SK-N-SH (cell line): ENCODE measurements at places on chromosomes 1 and 21. TPM values are rescaled to one million over a fixed set of nuclear protein-coding genes. Genes with fewer than 3 reads are reported as not detected.

DNA sequence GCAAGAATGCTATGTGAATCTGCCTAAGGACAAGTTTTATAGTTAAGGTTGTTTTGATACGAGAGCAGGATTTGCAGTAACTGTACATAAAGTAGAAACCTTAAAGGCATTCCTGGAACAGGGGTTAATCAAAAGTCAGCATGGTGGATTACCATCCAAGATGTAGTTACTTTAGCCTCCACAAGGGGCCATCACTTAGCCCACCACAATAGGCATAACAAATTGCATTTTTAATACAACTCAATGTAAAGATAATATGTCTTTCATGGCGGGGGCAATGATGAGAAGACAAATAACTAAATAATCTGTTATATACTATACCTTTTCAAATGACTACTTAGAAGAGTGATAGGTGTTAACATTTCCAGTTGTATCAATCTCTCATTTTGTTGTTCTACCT, 611.2 kb upstream of the ADGRL4 start:
- no peaks in the 10 kb centered on the region for H3K27me3 ChIP-seq
- H3K4me1 ChIP-seq: no peaks in the 10 kb centered on the region
- H3K36me3 ChIP-seq: no peaks in the 10 kb centered on the region
- no peak overlapping the region for H3K4me3 ChIP-seq
- no peak overlapping the region for H3K27ac ChIP-seq

RNU1-2 gene
- polyA plus RNA-seq: not detected in 2 replicates

GRCh38 chr1:198268784-198269645, 112.2 kb downstream of the NEK7 start:
- peaks cover 50% of the 10 kb centered on the region for H3K36me3 ChIP-seq
- peak overlapping the region; percentile 93 for H3K27ac ChIP-seq
- no peak for DNase-seq
- H3K4me1 ChIP-seq: peaks cover 28% of the 10 kb centered on the region; the same call in 1 of the 2 replicates
- no peaks in the 10 kb centered on the region for H3K27me3 ChIP-seq

GRCh38 chr21:46017148-46017547, 35.6 kb downstream of the COL6A1 start:
- H3K27ac ChIP-seq: no peak overlapping the region

DNA sequence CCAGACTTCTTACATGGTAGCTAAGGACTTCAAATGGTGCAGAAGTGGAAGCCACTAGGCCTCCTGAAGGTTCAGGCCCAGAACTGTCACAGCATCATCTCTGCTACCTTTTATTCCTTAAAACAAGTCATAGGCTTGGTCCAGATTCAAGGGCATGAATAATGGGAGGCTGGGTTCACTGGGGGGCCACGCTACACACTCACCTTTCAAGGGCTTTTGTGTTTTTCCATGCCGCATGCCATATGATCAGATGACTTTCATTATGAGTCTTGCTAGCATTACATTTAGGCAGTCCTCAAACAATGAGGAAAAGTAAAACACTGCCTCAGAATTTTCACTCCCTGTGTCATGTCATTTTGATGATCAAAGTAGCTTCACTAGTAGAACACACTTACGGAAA, 83.4 kb downstream of the VPS26C start:
- H3K27me3 ChIP-seq: no peaks in the 10 kb centered on the region
- no peak overlapping the region; the same call in 1 of the 2 replicates for H3K27ac ChIP-seq
- no peaks in the 10 kb centered on the region for H3K4me1 ChIP-seq
- H3K4me3 ChIP-seq: no peak overlapping the region

AVPR1B gene
- not detected in 2 replicates for polyA plus RNA-seq

- H3K27ac ChIP-seq: no peak overlapping the region
- no peak for DNase-seq
- no peaks in the 10 kb centered on the region; the same call in 1 of the 2 replicates for H3K4me1 ChIP-seq
- no peak overlapping the region for H3K4me3 ChIP-seq
These were observed 32.1 kb upstream of the OPRD1 start for GRCh38 chr1:28779751-28780408.

DNA sequence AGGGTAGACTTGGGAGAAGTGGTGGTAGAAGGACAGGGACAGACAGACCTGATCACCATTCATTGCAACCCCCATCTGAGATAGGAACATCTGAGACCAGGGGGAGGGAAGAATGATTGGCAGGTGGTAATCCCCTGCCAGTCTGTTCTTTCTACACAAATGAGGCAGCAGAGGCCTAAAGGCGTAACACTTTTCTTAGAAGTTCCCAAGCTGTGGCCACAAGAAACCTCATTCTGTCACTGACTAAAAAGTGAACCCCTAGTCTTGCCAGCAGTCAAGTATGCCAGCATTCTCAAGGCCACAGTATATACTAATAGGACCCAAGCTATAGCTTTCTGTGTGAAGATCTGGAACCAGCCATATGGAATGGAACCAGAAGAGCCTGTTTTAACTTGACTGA, 638.0 kb downstream of the KCNT2 start:
- no peaks in the 10 kb centered on the region for H3K27me3 ChIP-seq
- no peak for DNase-seq
- no peaks in the 10 kb centered on the region for H3K4me1 ChIP-seq
- H3K4me3 ChIP-seq: no peak overlapping the region
- H3K27ac ChIP-seq: no peak overlapping the region
- H3K36me3 ChIP-seq: no peaks in the 10 kb centered on the region

- no peak overlapping the region for H3K4me3 ChIP-seq
- no peaks in the 10 kb centered on the region for H3K4me1 ChIP-seq
- no peaks in the 10 kb centered on the region for H3K27me3 ChIP-seq
- H3K36me3 ChIP-seq: no peaks in the 10 kb centered on the region
These were observed 613.0 kb downstream of the NPHP4 start for GRCh38 chr1:5379176-5379759.

DNA sequence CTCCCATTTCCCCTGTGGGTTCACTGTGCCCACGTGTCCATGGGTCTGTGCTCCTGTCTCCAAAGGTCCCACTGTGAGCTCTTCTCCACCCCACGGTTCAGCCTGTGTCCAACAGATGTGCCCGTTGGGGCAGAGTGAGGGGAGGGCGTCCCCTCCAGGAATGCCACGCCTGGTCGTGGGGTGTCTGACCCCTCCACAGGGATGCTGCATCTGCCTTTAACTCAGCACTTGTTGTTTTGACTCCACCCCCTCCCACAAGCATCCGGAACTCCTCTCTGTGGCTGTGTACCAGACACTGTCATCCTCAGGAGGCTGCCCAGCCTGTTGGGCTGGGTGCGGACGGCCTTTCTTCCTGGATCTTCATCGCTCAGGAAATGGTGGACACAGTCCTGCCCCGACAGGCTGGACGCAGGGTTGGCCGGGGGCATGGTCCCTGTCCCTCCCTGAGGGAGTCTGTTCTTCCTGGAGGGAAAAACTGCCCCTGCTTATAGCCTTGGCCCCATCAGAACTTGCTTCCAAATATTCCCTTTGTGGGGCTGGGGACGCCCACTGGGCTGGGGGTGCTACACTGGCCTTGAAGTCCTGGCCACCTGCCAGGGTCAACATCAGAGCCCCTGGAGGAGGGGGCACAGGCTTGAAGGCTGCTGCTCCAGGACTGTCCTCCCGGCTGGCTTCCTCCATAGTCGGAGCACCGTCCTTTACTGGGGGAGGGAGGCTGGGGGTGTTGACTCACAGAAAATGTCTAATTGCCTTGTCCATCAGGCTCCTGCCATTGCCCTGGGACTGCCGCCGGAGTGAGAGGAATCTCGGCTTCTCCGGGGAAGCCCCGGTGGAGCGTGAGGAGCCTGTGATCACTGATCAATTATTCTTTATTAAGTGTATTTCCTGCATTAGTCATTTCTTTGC, 182.0 kb upstream of the C1orf174 start:
- H3K36me3 ChIP-seq: no peaks in the 10 kb centered on the region
- H3K4me3 ChIP-seq: no peak overlapping the region
- DNase-seq: no peak
- H3K27ac ChIP-seq: no peak overlapping the region
- H3K27me3 ChIP-seq: no peaks in the 10 kb centered on the region
- H3K4me1 ChIP-seq: no peaks in the 10 kb centered on the region

DNA sequence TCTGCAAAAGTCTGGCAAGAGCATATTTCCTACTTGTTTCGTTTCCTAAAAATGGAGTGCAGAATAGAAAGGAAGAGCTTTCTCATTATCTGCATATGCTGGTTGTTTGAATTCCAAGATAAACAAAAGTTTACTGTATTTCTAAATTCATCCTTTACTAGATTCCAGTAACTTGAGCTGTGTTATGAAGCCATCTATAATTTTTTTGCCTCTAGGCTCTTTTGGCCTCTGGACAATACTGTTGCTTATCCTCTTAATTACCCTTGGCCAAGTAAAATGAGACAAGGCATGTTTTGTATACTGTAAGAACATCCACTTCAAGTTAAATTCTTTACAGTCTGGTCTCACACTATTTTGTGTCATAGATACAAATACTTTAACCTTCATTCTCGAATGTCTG, 45.6 kb upstream of the HFM1 start:
- H3K36me3 ChIP-seq: no peaks in the 10 kb centered on the region
- H3K4me3 ChIP-seq: no peak overlapping the region
- H3K4me1 ChIP-seq: no peaks in the 10 kb centered on the region; the same call in 1 of the 2 replicates
- no peak for DNase-seq

LCE1D gene
- not detected in 2 replicates for polyA plus RNA-seq

DNA sequence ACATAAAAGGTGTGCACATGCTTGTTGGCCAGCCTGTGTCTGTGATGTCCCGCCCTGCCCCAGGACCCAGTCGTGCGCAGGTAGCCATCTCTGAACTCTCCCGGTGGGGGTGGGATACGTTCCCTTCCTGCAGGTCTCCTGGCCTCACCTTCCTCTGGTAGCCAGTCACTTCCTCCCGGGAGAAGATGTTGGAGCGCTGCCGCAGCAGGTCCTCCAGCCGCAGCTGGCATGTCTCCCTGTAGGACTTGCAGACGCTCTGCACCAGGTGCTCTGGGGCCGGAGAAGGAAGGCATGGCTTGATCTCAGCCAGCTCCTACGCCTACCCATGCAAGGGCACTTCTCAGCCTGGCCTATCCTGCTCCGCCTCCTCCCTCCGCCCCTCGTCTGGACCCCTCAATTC, 9.2 kb upstream of the LINGO4 start:
- H3K4me1 ChIP-seq: no peaks in the 10 kb centered on the region
- no peaks in the 10 kb centered on the region for H3K36me3 ChIP-seq

PDPN gene
- not detected in 2 replicates for polyA plus RNA-seq

- no peak overlapping the region for H3K27ac ChIP-seq
- H3K4me1 ChIP-seq: no peaks in the 10 kb centered on the region
- no peak overlapping the region for H3K4me3 ChIP-seq
- H3K36me3 ChIP-seq: no peaks in the 10 kb centered on the region
These were observed 149.1 kb downstream of the FCRL5 start for GRCh38 chr1:157403203-157403602.

- H3K4me3 ChIP-seq: no peak overlapping the region
- no peaks in the 10 kb centered on the region for H3K36me3 ChIP-seq
- no peak for DNase-seq
These were observed 126.7 kb downstream of the DISC1 start for GRCh38 chr1:231753313-231753712.

- no peaks in the 10 kb centered on the region for H3K27me3 ChIP-seq
- no peak for DNase-seq
- H3K36me3 ChIP-seq: no peaks in the 10 kb centered on the region
- no peak overlapping the region for H3K4me3 ChIP-seq
- no peak overlapping the region for H3K27ac ChIP-seq
- H3K4me1 ChIP-seq: peaks cover 37% of the 10 kb centered on the region; the same call in 1 of the 2 replicates
These were observed 36.0 kb downstream of the ABCG1 start for GRCh38 chr21:42254651-42255601.

UBE2U gene
- not detected in 2 replicates for polyA plus RNA-seq

COL6A1 gene
- polyA plus RNA-seq: 37.3 and 107 TPM in 2 replicates

CLDN17 gene
- polyA plus RNA-seq: not detected in 2 replicates

DNA sequence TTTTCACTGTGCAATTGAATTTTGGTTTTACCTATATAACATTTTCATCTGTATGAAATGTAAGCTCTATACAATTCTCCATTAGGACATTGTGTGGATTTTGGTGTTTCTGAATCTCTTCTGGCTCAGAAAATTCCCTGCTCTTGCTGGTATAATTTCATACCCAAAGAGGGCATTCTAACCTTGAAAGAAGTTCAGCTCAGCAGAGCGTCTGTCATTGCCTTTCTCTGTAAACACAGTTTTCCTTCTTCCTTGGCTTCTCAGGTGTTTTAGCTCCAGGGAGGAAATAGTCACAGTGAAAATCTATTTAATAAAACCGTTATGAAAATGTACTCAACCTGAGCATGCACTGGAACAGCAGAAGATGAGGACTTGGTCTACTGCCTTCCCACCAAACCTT, 16.0 kb downstream of the DISC1 start:
- H3K4me3 ChIP-seq: no peak overlapping the region
- H3K27ac ChIP-seq: no peak overlapping the region
- no peaks in the 10 kb centered on the region for H3K36me3 ChIP-seq
- no peaks in the 10 kb centered on the region for H3K4me1 ChIP-seq
- H3K27me3 ChIP-seq: no peaks in the 10 kb centered on the region

- peaks cover 5% of the 10 kb centered on the region for H3K27me3 ChIP-seq
- DNase-seq: no peak
- peaks cover 3% of the 10 kb centered on the region; the same call in 1 of the 2 replicates for H3K4me1 ChIP-seq
- no peaks in the 10 kb centered on the region for H3K36me3 ChIP-seq
These were observed 14.5 kb upstream of the KCNA2 start for GRCh38 chr1:110620686-110621085.

DNA sequence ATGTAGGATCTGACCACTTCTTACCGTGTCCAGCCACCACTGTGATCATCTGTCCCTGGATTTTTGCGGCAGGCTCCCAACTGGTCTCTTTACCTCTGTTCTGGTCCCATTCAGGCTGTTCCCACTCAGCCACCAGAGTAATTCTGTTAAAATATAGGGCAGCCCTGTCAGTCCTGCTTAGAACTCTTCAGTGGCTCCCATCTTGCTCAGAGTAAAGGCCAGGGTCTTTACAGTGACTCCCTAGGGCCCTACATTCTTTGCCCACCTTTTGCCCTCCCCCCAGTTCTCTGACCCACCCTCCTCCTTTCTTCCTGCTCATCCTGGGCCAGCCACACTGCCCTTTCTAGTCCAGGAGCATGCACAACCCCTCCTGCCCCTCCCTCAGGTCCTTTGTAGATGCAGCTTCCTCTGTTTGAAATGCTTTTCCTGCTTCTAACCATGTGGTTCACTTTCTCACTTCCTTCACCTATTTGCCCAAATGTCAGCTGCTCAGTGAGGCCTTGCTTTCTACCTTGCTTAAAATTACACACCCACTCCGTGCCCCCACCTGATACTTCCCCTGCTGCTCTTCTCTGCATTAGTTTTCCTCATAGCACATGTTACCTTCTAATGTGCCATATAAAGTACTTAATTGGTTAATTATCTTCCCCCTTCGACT, 7.8 kb downstream of the UBIAD1 start:
- H3K27me3 ChIP-seq: no peaks in the 10 kb centered on the region
- peaks cover 11% of the 10 kb centered on the region for H3K36me3 ChIP-seq
- no peak overlapping the region for H3K4me3 ChIP-seq
- H3K4me1 ChIP-seq: peaks cover 11% of the 10 kb centered on the region; the same call in 1 of the 2 replicates

- no peak for DNase-seq
- H3K27ac ChIP-seq: no peak overlapping the region
- peaks cover 16% of the 10 kb centered on the region for H3K36me3 ChIP-seq
- H3K27me3 ChIP-seq: no peaks in the 10 kb centered on the region
These were observed 10.9 kb downstream of the NRDC start for GRCh38 chr1:51867479-51868232.

GRCh38 chr1:151509350-151510019, 1.7 kb upstream of the CGN start:
- DNase-seq: no peak
- H3K27me3 ChIP-seq: peaks cover 15% of the 10 kb centered on the region; the same call in 1 of the 2 replicates
- H3K36me3 ChIP-seq: no peaks in the 10 kb centered on the region
- H3K4me1 ChIP-seq: peaks cover 31% of the 10 kb centered on the region; the same call in 1 of the 2 replicates
- H3K4me3 ChIP-seq: no peak overlapping the region
- H3K27ac ChIP-seq: no peak overlapping the region
